ENCODE measurements at places on chromosomes 11 and 22.

DNA sequence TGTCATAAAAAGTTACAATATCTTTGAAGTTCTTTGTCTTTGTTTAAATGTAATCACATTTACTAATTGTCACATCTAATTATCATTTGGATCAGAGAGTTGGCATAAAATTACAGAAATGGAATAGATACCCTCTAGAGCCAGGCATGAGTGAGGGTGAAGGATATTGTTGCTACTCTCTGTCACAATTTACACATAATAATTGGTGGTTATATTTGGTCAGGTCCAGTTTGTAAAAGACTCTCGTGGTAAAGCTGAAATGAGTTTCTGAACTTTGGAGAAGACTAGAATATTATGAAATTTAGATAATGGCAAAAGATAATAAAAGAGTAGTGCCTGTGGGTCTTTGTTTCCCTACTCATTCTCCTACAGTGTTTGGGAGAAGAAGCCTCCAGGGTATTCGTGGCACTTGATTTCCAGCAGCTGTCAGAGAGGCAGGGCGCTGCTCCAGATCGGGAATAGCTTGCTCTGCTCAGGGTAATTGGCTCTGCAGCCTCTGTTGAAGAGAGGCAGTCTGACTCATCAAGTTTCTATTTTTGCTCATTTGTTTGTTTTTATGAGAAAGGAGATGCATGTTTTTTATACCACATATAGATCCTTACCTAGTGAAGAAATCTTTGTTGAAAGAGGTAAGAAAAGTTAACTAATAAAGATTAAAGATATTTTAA, 349.9 kb downstream of the CNTN5 start:
- peak; percentile 79 for DNase-seq

- no peak for DNase-seq
These were observed 1558.6 kb upstream of the RAG2 start for GRCh38 chr11:38156495-38157146.

- DNase-seq, result no peak
These were observed 714 bp downstream of the SDF2L1 start for GRCh38 chr22:21642584-21643448.

DNA sequence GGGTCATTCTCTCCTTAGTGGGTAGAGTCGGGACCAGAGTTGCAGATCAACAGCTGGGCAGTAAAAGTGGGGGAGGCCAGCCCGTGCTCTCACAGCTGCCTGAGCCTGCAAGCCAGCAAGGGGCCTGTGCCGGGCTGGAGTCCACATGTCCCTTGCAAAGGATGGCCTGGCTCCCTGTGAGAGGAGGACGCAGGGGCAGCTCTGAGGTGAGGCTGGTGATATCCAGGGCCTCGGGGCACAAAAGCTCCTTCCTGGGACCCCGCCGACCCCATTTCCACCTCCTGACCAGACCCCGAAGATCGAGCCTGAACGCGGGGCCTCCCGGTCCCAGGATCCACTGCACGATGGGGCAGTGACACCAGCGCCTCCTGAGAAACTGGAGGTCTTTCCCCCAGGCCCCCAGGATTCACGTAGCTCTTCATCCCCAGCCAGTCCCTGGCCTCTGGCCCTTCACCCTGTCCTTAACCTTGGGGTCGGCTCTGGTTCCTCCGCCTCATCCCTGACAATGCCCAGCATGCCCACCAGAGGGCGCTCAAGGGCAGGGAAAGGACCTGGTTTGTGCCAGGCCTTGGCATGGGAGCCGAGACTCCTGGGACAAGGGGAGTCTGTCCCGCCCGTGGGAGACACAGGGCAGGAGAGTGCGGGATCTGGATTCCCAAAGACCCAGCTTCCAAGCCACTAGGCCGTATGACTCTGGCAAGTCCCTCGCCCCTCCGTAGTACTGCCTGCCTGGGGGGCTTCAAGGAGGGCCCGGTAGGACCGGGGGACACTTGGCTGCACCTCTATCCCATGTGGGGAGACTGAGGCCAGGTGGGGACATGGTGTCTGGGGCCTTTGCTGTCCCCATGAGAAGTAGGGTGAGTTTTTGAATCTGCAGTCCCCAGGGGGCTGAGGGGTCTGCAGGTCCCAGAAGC, 17.8 kb upstream of the WNT7B start:
- peak; percentile 93 for DNase-seq

DNA sequence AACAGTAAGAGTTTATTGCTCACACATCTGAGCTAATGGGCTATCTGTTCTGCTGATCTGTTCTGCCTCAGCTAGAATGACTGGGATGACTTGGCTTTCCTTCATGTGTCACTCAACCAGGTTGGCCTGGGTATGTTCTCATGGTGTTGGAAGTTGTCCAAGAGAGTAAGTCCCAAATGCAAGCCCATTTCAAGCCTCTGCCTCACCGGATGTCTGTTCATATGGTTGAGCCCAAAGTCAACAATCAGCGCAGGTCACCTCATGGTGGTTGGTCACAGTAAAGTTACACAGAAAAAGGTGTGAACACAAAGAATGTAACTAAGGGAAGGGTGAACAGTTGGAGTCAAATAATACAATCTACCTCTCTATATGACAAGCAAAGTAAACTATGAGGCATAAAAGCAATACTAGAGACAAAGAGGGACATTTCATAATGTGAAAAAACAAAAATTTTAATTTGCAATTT, 1.9 kb downstream of the GDPD4 start:
- no peak for DNase-seq

DNA sequence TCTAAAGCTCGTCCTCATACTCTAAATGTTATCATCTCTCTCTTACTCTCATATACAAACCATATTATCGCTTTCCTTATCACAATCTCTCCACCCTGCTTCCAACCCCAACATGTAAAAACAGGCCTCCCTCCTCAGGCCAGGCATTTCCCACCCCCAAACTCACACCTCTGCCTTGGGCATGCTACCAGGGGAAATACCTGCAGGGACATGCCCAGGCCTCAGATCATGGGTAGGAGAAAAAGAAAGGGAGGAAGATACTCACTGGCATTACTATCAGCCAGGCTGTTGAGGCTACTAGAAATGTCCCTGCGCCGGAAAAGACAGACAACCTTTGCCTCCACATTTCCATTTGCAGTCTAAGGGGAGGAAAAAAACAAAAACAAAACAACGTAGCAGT, 1.8 kb downstream of the MTA2 start:
- no peak for DNase-seq

GRCh38 chr11:72568861-72569260, 105.4 kb downstream of the PDE2A start:
- no peak for DNase-seq

DNA sequence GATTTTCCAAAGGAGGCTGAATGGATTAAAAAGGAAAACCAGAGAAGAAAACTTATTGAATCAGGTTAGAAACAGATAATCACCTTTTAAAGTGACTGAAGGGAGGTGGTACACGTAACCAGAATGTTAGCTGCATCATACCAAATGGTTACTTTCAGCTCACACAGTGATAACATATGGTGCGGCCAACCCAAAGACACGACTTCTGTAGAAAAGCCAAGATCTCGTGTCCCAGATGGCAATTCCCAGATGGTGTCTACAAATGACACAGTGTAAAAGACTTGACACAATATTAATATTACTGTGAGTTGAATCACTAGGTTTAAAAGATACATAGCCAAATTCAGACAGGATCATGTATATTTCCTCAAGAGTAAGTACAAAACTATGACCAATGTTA, 5.2 kb downstream of the PPP2R1B start:
- DNase-seq, result no peak

DNA sequence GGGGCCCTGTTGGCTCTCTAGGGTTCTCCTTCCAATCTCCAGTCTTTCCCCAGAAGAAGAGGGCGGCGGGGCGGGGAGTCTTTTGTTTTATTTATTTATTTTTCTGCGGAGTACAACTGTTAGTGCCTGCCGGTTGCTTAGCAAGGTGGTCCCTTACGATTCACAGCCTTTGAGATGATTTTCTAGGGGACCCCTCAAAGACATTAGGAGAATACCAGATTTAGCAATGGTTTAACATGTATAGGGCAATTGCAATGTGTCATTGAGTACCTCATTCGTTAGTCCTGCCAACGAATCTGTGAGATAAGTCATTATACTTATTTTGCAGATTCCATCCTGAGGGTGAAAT, 307 bp upstream of the MRPL16 start:
- DNase-seq, result no peak

- DNase-seq, result no peak
These were observed 9.6 kb downstream of the ACO2 start for GRCh38 chr22:41478473-41478872.

GRCh38 chr11:64545619-64546018, 45.4 kb upstream of the SLC22A12 start:
- DNase-seq, result no peak

DNA sequence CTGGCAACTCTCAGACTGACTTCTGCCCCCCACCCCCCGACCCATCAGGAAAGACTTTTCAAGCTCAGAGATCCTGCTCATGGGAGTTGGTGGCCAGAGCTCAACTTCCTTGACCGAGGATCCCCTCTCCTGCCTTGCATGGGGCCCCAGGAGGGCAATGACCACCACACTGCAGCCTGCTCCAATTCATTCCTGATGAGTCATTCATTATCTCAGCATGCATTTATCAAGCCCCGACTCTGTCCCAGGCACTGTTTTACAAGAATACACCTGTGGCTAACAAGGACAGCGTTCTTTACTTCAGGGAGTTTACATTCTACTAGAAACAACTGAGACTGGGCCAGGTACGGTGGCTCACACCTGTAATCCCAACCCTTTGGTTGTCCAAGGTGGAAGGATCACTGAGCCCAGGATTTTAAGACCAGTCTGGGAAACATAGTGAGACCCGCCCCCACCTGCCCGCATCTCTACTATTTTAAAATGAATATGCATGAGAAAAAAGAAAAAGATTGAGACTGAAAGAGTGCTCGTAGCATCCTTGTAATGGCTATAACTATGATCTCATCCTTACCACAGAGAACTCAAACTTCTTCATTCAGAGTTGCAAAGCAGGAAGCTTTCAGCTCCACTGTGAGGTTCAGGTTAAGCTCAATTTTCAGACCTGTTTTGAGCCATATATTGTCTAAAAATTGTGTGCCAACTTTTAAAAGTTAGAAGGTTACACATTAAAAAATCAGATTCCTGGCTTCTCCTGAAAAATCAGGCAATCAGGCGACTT, 60.4 kb downstream of the FEZ1 start:
- DNase-seq, result no peak

DNA sequence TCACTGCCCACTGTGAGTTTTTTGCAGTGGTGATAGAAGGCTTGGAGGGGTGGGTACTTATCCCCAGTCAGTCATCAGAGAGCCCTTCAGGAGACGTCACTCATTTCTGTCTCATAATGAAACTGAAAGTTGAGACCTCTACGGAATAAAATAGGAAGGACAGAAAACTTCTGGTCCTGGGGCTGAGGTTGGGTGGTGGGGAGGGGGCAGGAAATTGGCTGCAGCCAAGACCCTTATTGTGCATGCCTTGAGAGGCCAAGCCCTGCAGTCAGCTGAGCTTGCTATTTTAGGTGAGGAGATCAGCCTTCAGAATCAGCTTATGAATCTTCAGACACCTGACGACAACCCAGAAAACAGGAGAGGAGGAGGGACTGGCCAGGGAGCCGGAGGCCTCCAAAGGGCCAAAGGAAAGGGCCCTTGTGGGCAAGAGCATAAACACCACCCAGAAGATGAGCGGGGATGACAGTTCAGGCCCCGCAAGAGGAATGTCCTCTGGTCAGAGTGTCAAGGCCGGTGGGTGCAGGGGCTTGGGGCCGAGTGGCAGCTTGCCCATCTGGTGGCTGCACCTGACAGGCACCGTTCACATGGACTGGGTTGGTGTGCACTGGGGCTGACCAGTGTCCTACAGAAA, 17.9 kb upstream of the ADA2 start:
- DNase-seq, result no peak

DNA sequence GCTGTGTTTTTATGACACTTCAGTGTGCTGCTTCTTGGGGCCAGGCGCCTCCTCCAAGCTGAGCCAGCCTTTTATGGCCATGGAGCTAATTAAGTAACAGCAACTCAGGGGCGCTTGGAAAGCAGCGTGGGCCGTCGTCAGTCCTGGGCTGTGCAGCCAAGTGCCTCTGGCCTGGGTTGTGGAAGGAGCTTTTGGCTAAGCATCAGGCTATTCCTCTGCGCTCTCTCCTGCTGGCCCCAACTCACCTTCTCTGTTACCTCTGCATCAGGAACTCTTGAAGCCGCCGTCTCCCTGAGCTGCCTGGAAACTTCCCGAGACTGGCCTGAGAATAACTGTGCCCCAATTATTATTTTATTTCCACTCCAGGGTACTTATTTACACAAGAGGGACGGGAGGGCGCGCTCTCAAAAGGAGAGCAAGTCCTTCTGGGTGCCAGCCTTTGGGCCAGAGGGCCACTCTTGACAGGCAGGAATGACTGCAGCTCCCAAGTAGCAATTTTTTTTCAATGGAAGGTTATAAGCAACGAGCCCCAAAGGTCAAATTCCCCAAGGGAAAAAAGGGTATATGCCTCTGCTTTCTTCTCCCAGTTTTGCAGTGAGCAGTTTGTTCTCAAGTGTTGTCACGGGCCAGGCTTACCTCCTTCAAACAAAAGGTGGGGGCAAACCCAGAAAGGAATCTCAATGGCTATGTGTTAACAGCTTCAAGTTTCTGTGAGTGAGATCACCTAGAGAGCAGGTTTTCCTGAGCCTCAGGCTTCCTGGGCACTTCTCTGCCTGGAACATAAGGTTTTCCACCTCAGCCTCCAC, 38.5 kb upstream of the NAV2 start:
- peak; percentile 90 for DNase-seq

GRCh38 chr11:21896216-21896615, 296.7 kb upstream of the ANO5 start:
- no peak for DNase-seq

- no peak for DNase-seq
These were observed 5.8 kb downstream of the CCDC34 start for GRCh38 chr11:27357250-27357649.

- no peak for DNase-seq
These were observed 25.5 kb upstream of the CCDC90B start for GRCh38 chr11:83311701-83312100.

DNA sequence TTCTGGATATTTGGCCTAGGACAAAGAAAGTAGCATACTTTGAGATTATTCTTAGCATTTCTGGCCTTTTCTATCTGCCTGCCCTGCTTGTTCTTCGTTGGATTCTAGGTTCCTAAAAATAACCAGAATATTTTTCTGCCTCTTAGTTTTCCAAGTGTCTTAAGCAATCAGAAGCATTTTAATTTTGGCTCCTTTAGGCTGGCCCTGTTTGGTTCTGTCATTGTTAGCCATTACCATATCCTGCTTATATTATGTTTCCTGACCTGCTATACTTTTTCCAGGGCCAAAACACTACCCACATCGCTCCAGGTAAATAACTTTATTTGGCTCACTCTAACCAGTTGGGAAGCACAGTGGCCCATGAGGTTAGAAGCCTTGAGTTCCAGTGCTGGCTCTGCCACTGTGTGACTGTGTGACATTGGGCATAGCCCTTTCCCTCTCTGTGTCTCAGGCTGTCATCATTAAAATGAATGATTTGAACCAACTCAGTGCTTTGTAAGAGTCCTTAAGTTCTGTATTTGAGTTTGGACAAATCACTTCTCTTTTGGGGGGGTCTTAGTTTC, 91.1 kb downstream of the STIM1 start:
- DNase-seq, result no peak

- no peak for DNase-seq
These were observed 6.6 kb downstream of the APOL4 start for GRCh38 chr22:36194971-36195370.

- peak; percentile 91 for DNase-seq
These were observed 14.1 kb upstream of the MDK start for GRCh38 chr11:46367244-46367915.

- DNase-seq, result no peak
These were observed 3.3 kb upstream of the HEPN1 start for GRCh38 chr11:124915541-124916369.

GRCh38 chr22:27064386-27064785, 407.0 kb downstream of the MIAT start:
- no peak for DNase-seq

GRCh38 chr22:44926124-44926475, 83.7 kb downstream of the PHF21B start:
- DNase-seq, result no peak
